ENCODE measurements at places on chromosomes 5 and 9.

- DNase-seq, result no peak
Observed at GRCh38 chr5:149441194-149441753, 62.2 kb upstream of the IL17B start.

- no peak for DNase-seq
Observed at GRCh38 chr5:115459855-115460341, 84.7 kb downstream of the FEM1C start.

DNA sequence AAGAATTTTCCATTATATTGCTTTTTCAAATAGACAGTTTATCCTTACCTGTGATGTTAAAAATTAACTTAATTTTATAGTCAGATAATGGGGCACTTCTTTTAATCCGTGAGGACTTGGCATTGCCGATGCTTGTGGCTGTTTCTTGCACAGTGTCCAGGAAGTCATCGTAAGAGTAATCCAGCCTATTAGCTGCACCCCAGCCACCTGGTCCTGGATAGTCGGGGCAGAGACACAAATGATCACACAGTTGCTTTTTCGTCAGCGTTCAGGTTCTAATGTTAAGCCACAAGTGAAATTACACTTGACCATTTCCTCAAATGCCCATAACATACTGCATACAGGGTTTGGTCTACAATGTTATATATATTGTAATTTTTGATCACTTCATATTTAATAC lies 107.4 kb downstream of the SVEP1 start:
- no peak for DNase-seq

GRCh38 chr5:92861531-92862285 lies 719.3 kb downstream of the NR2F1-AS1 start:
- DNase-seq, result no peak

DNA sequence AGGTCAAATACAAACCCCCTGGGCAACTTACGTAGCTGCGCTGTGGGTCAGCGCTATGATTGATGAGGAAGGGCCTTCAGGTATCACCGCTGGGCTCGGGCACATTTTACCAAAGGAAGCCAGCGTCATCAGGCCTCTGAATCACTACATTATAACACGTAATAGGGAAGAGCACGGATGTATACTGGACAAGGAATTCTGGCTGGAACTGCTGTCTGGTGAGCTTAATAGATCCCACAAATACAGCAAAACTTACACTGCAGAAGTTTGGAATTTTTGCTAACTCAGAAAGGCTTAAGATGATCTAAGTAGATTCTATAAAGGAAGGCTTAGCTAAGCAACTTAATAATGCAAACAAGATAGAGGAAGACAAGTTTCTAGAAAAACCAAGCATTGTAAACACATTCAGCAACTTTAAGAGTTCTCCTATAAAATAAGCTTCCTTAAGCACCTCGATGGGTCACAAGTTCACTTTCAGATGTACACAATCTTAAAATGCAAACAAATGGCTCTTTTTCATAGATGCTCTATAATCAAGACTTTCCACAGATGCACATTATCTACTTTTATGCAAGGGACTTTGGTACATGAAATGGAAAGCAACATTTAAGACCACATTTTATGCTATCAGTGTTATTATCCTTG lies 360.1 kb upstream of the PANK3 start:
- no peak for DNase-seq

DNA sequence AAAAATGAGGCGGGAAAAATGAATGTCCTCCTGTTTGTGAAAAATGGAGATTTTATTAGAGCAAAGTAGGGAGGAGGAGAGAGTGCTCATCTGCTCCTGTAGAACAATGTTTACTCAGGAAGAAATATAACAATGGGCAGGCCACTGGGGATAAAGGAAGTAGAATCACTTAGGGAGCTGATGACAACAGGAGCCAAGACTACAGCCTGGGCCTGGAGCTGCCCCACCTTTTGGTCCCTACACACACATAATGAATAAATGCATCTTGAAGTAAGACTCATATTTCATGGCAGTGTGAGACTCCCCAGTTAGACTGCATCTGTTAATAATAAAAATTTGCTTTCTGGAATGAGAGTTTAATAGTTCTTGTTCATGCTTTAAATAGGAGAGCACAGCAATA lies 1939.8 kb downstream of the EFNA5 start:
- DNase-seq, result no peak

GRCh38 chr5:111597491-111597890 lies 85.2 kb upstream of the STARD4 start:
- DNase-seq, result no peak

- no peak for DNase-seq
Observed at GRCh38 chr9:131598121-131598520, 52.8 kb downstream of the PRRT1B start.

GRCh38 chr5:127375124-127375523 lies 84.5 kb downstream of the MEGF10 start:
- DNase-seq, result no peak

DNA sequence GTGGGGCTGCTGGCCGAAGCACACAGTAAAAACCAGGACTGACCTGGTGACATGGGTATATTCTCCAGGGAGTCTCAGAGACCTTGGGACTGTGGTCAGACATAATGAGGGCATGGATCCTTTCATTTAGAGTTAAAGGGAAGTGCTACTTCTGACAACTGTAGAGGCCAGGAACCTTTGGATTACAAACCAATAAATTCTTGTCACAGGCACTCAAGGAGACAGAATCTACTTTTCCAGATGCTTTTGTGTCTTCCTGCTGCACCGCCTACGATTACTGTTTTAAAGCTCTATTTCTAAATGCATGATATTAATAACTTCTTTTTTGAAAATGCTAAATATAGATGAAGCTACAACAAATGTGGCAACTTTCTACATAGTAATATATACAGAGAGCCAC lies 106.5 kb upstream of the LPAR1 start:
- no peak for DNase-seq

- DNase-seq, result no peak
Observed at GRCh38 chr5:64634997-64635686, 55.2 kb upstream of the SHISAL2B start.

- no peak for DNase-seq
Observed at GRCh38 chr5:178418031-178418430, 172.2 kb downstream of the COL23A1 start.

DNA sequence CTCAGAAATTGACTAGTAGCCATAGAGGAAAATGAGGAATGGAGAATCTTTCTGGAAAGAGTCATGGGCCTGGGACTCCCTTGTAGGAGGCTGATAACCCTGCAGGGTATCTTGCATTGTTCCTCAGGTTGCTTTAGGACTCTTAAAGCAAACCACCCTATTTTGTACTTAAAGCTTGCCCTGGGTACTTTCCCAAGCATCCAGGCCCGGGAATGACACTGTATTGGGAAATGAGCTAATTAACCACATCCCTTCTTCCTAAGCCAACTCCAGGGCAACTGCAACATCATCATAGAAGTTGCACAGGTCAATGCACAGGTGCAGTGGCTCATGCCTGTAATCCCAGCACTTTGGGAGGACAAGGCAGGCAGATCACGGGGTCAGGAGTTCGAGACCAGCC lies 55.9 kb downstream of the UGCG start:
- no peak for DNase-seq

DNA sequence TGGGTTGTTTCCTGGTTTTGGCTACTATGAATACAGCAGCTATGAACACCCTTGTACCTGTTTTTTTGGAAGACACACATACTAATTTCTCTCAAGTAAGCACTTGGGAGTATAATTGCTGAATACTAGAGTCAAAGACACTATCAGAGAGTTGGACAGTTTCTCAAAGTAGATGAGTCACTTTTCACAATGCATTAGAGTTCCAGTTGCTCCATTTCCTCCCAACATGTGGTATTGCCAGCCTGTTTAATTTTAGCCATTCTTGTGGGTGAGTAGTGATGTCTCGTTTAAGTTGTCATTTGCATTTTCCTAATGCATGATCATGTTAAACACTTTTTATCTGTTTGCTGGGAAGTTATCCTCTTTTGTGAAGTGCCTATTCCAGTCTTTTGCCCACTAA lies 81.6 kb upstream of the GDNF start:
- no peak for DNase-seq

GRCh38 chr9:130845254-130845653 lies 10.2 kb downstream of the ABL1 start:
- DNase-seq, result no peak

- DNase-seq, result no peak
Observed at GRCh38 chr5:137092831-137093230, 406.3 kb downstream of the SPOCK1 start.

GRCh38 chr5:62460578-62460983 lies 48.0 kb downstream of the IPO11 start:
- peak; percentile 22 for DNase-seq

GRCh38 chr5:181223729-181224389 lies 778 bp downstream of the TRIM41 start:
- DNase-seq, result peak; percentile 65

GRCh38 chr5:157845914-157846598 lies 12.9 kb downstream of the CLINT1 start:
- no peak for DNase-seq

GRCh38 chr9:115183436-115183835 lies 65.5 kb upstream of the TNC start:
- no peak for DNase-seq

- DNase-seq, result no peak
Observed at GRCh38 chr9:93093877-93094657, 1.9 kb upstream of the CARD19 start.

- DNase-seq, result no peak
Observed at GRCh38 chr9:133539991-133540697, 5.6 kb downstream of the ADAMTSL2 start.

DNA sequence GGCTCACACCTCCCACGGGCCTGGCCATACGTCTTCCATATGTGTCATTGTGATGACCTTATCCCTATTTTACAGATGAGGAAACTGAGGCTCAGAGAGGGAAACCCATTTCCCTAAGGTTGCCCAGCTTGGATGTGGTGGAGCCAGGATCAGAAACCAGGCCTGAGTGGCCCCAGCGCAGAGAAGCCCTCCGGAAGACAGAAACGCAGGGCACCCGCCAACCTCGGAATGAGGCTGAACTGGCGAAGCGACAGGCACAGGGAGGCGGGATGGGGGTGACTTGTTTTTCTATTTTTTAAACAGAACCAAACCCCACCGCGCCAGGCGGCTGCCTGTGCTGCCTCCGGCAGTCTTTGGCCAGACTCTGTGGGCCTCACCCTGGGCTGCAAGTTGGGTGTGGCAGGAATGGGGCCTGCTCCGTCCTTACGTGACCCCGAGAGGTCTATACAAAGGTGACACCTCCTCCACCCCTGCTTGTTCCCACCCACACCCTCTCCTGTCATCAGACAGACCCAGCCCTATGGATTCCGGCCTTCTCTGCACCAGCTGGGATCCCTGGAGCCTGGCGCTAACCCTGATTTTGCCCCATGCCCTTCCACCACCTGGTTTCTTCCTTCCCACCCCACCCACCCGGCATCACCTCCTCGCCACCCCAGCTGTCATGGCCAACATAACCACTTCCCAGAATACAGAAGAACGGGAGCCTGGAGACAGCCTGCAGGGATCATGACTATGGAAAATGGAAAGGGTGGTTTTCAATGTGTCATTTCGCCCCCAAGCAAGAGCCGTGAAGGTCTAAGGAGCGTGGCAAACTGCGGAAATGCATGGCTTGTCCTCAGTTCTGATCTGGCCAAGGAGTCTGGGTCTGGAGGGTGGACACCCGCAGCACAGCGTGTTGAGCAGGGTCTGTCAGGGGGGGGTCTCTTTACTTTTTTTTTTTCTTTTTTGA lies 23.6 kb downstream of the PLPP7 start:
- DNase-seq, result no peak

DNA sequence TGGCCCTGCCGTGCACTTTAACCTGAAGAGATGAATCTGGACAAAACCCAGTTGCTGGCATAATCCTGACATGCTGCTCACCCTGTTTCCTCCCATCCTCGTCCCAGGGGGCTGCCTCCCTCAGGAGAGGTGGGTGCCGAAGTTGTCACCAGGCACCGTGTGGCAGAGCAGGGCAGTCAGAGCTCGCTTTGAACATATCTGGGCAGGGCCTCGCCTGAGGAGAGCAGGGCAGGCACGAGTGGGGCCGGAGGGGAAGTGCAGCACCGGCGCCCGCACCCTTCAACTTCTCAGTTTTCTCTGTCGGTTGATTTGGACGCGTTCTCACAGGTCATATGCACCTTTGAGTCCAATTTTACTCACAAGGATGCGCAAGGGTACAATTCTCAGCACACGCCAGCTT lies 141.1 kb upstream of the PHYKPL start:
- no peak for DNase-seq

GRCh38 chr9:30476826-30477225 lies 1907.6 kb upstream of the ACO1 start:
- no peak for DNase-seq

- DNase-seq, result no peak
Observed at GRCh38 chr9:135123773-135124134, 36.3 kb downstream of the OLFM1 start.

- no peak for DNase-seq
Observed at GRCh38 chr9:94945197-94946144, 219.0 kb downstream of the AOPEP start.

GRCh38 chr5:160180931-160181330 lies 48.4 kb upstream of the FABP6 start:
- no peak for DNase-seq

DNA sequence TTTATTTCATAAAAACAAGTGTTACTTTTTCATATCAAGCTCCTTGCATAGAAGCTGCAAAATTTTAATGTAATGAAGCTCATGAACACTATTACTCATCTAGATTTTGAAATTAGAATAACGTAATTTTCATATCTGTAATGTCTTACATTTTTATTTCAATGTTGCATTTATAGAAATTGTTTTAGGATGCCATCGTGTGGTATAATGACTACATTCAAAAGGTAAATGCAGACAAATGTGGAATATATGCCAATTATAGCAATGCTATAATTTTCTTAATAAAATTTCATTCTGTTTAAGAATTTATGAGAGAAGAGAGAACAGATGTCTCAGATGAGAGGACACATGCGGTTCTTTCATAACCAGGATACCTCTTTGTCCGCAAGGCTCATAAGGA lies 230.2 kb downstream of the TMEM232 start:
- no peak for DNase-seq

DNA sequence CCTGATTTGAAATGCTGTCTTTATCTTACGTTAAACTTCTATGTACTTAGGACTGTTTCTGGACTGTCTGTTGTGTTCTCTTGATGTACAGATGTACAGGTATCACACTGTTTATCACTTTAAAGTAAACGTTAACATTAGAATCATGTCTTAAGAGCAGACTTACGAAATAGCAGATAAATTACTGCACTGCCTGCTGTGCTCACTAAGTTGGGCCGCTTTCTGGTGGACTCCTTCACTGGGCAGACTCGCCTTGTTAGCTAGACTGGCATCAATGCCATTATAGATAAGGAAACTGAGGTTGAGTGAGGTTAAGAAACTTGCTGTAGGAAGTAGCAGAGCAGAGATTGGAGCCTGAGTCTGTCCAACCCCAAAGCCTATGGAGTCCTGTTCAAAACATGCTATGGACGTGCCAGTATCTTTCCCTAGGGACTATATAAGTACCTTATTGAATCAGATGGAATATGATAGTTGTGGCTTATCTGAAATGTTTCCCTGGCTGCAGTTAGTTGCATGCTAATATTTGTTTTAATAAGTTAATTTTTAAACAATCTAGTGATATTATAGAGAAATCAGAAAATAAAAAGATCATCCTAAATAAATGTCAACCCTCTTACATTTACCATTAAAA lies 16.9 kb downstream of the ZNF618 start:
- DNase-seq, result no peak

- DNase-seq, result no peak
Observed at GRCh38 chr9:115415450-115415849, 297.5 kb upstream of the TNC start.

Measured in HEK293T (cell line).